ENCODE measurements at places on chromosomes 2 and 18. TPM values are rescaled to one million over a fixed set of nuclear protein-coding genes. Genes with fewer than 3 reads are reported as not detected.

Gene IL36A
- total RNA-seq: not detected

Gene C2orf78
- not detected for total RNA-seq

Gene ALPP
- total RNA-seq: not detected

Gene DYNAP
- total RNA-seq: not detected

Gene SCTR
- total RNA-seq: not detected
